ENCODE measurements at places on chromosomes 12 and 14.

- no peak for DNase-seq
Measured at GRCh38 chr14:55912344-55912743, 205.9 kb upstream of the PELI2 start.

DNA sequence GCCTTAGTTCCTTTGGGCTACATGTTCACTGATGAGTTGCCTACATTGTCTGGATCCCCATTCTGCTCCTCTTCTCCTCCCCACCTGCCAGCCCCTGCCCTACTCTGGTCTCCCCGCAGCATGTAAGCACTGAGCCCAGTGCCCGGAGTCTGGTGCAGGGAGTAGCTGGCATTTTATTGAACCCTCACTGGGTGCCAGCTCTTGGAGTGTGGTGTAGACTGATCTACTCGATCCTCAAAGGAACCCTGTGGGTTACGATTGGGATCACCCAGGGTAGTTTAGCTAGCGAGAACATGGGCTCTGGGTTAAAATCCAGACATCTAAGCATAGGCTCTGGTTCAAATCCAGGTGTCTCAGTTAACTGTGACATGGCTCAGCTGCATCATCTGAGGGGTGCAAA lies 8.3 kb upstream of the SERPINA6 start:
- no peak for DNase-seq

DNA sequence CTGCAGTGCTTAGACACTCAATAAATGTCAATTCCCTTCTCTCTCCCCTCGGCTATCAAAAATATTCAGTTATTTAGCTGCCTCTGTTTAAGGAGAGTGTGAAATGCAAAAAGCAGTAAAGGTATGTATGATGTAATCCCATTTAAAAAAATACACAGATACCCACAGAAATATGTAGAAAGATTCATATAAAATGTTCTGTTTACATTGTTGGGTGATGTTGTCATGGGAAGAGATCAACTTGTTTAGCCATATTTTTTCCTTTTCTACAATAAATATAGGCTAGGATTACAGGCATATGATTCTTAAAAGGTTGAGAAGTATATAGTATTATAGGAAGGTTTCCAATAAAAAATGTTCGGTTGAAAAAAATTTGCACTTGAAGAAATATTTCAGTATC lies 7.8 kb downstream of the PPP2R3C start:
- no peak for DNase-seq

GRCh38 chr12:10722502-10722904 lies 620 bp downstream of the YBX3 start:
- DNase-seq, result peak; percentile 61

DNA sequence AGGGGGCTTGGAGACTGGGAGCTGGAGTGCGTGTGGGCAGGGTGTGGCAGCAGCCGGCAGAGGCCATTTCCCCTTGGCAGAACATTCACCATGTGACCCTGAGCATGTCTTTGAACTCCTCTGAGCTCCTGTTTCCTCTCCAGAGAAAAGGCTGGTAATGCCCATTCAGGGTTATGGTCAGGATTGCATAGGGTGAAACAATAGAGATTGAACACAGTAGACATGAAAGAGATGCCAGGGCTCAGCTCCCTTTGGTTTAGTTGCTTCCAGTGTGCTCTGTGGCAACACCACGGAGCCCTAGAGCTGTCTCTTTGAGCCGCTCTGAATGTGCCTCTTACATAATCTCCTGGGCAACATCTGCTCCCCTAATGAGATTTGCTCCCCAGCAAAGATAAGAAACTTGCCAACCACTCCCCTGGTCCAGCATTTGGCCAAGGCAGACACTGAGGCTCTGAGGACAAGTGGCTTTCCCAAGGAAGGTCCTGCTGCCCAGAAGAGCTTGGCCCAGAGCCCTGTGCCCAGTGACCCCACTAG lies 4.6 kb downstream of the IFI27 start:
- DNase-seq, result no peak

DNA sequence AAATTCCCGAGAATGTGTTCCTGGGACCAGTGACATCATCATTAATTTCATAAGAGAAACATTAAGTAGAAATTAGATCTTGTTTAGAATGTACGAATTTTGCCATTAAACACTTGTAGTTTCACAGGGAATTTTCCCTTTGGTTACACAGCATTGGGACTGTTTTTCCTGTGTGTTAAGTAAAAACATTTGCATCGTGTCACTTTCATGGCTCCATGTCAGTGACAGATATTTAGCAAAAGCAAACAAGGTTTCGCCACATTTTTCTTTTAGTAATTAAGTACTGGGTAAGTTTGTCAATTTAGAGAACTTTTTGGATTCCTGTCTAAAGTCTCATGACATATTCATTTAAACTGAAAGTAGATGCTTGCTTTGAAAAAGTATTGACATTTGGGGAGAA lies 45.5 kb upstream of the OVCH1 start:
- no peak for DNase-seq

DNA sequence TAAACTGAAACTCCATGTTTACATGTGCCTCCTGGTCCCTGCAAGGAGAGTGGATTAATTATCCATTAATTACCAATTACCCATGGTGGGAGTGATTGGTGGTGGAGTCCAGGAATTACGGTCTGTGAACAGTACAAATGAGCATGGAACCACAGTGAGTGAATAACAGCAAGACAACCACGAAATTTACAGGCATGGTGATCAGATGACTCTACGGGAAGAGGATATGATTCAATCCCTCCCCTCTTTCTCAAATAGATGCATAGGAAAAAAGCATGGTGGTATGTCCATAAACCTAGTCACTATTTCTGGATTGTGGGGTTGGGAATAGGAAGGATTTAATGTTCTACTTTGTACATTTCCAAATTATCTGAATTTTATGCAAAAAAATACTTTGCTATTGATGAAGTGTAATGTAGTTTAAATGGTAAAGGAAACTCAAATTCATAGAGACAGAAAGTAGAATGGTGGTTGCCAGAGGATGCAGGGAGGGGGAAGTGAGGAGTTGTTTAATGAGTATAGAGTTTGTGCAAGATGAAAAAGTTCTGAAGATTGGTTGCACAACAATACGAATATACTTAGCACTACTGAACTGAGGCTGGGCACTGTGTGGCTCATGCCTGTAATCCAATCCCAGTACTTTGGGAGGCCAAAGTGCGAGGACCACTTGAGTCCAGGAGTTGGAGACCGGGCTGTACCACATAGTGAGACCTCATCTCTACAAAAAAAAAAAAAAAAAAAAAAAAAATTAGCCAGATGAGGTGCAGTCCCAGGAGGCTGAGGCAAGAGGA lies 41.2 kb upstream of the C12orf75 start:
- DNase-seq, result no peak

DNA sequence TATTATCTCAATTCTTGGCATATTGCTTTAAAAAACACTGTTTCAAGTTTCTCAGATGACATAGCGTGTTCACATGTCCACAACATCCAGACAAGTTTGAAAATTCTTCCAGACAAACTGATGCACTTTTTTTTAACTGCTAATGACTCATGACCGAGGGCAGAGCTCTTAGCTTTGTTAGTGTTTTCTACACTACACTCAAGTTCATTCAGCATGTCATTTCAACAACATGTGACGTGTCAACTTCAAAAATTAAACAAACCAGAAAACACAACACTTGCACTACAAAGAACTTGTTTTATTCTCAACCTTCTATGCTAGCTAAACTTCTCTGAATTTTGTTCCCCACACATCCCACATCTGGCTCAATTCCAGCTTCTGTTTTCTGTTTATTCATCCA lies 1186.3 kb upstream of the FLRT2 start:
- no peak for DNase-seq

DNA sequence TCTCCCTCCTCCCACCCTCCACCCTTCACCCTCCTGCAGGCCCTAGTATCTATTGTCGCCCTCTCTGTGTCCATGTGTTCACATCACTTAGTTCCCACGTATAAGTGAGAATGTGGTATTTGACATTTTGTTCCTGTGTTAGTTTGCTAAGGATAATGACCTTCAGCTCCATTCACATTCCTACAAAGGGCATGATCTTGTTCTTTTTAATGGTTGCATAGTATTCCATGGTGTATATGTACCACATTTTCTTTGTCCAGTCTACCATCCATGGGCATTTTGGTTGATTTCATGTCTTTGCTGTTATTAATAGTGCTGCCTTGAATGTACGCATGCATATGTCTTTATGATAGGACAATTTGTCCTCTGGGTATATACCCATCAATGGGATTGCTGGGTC lies 29.6 kb downstream of the C12orf71 start:
- no peak for DNase-seq

- no peak for DNase-seq
Measured at GRCh38 chr14:103483600-103483999, 39.0 kb downstream of the CKB start.

- DNase-seq, result no peak
Measured at GRCh38 chr14:94680862-94681288, 68.7 kb downstream of the SERPINA3 start.

DNA sequence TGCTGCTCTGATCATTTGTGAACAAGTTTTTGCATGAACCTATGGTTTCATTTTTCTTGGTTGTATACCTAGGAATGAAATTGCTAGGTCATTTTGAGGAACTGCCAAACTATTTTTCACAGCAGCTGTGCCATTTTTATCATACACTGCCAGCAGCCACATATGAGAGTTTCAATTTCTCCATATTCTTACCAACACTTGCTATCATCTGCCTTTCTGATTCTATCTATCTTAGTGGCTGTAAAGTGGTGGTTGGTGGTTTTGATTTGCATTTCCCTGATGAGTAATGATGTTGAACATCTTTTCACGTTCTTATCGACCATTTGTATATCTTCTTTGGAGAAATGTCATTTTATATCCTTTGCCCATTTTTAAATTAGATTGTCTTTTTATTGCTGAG lies 146.1 kb downstream of the C12orf75 start:
- DNase-seq, result no peak
